ENCODE measurements at places on chromosomes 11 and 22. TPM values are rescaled to one million over a fixed set of nuclear protein-coding genes. Genes with fewer than 3 reads are reported as not detected.

Gene NLRP14
- not detected for total RNA-seq

Gene TSKU
- total RNA-seq: 18.1 TPM

Gene MN1
- total RNA-seq: 4.0 TPM

Gene ZDHHC5
- total RNA-seq: 79.8 TPM

Gene GAL3ST1
- 2.5 TPM for total RNA-seq

Gene TRIM49
- total RNA-seq: not detected

Gene PATE1
- not detected for total RNA-seq

Gene BRSK2
- total RNA-seq: 0.26 TPM

Gene ACAT1
- 68.4 TPM for total RNA-seq

Gene GALNT18
- 55.5 TPM for total RNA-seq

All from upper lobe of right lung (tissue), 1 donor.